ENCODE measurements at places on chromosomes 4 and X.

DNA sequence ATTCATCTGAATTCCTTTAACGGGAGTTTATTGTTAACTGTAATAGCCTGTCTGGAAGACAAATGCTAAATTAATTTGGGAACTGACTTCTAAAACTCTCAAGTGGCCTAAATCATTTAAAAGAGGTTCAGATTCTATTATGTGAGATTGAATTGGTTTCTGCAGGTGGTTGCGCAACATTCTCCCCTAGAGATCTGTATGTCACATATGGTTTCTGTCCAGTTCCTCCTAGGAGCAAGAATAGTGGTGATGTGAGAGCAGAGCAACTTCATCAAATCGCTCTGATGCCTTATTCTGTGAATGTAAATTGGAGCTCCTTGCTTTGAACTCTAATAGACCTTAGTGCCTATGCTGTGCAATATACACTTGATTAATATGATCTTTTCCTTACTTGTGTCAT lies 144.6 kb upstream of the GPR101 start:
- no peak for DNase-seq

GRCh38 chr4:101960431-101960830 lies 169.9 kb downstream of the BANK1 start:
- no peak for DNase-seq

- DNase-seq, result no peak
Observed at GRCh38 chr4:120078216-120078615, 11.6 kb upstream of the MAD2L1 start.

- DNase-seq, result no peak
Observed at GRCh38 chr4:113977526-113977855, 2.0 kb downstream of the ARSJ start.

Data from KG1 (cell line).